ENCODE measurements at places on chromosomes 11 and 22.

GRCh38 chr22:48600681-48601080 lies 1227.0 kb downstream of the BRD1 start:
- DNase-seq, result no peak

DNA sequence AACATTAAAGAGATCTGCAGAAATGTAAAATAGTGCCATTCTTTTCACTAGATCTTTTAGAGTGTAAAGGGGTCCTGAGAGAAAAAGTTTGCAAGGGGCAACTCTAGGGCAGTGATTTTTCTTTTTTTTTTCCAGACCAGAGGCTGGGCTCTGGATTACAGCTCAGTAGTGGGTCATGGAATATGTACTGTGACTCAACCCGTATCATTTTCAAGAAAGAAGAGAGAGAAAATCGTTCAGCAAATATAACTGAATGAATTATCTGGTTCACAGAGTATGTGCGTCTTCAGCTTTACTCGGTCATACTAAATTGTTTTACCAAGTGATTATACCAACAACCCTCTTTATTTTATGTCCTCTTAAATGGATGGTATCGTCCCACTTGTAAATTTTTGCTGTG lies 3.8 kb downstream of the CEP57 start:
- DNase-seq, result no peak

GRCh38 chr22:19639610-19640135 lies 74.6 kb upstream of the SEPTIN5 start:
- DNase-seq, result no peak

- no peak for DNase-seq
Measured at GRCh38 chr11:98568013-98568412, 452.7 kb upstream of the CNTN5 start.

DNA sequence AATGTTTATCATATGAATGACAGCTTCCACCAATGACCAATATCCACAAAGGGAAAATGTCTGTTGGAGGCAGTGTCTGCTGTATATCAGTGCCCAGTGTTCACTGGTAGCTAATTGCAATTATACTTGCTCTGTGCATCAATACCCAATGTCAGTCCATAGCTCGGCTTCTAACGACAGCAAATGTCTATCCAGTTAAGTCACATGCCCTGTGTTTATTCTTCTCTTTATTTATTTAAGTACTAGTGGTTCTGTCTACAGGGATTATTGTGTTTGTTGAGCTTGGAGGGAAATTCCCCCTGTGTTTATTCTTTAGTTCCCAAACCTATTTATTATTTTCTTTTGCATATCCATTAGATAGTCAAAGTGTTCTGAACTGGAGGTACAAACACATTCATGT lies 18.6 kb downstream of the TSKU start:
- no peak for DNase-seq

DNA sequence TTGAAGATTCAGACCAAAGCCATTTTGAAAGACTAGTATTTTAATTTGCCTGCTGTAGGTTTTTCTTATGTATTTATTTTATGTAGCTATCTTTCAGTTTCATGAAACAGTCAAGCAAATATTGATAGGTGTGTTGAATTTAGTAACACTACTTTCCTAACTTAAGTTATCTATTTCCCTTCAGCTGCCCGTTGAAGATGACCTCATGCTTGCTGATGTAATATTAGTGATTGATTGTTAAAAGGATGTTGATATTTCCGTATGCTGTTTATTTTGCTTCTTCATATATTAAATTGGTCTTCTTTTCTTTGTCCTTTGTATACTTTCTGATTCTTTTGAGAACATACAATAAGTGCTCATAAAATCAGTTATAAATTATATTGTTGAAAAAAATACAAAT lies 86.8 kb upstream of the CHORDC1 start:
- DNase-seq, result no peak

GRCh38 chr22:32103658-32104315 lies 55.3 kb downstream of the C22orf42 start:
- DNase-seq, result no peak

DNA sequence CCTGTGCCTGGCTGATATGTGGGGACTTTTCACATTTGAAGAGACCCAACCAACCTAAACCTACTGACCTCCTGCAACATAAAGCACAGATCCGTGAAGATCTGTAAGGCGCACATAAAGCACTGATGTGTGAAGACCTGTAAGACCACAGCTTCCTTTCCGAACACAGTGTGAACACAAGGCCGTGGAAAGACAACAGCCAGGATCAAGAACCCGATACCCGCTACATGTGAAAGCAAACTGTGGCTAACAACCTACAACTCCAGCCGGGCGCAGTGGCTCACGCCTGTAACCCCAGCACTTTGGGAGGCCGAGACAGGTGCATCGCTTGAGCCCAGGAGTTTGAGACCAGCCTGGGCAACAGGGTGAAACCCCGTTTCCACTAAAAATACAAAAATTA lies 17.6 kb upstream of the PPFIA1 start:
- DNase-seq, result no peak

- no peak for DNase-seq
Measured at GRCh38 chr22:43365715-43366440, 22.7 kb upstream of the SCUBE1 start.

DNA sequence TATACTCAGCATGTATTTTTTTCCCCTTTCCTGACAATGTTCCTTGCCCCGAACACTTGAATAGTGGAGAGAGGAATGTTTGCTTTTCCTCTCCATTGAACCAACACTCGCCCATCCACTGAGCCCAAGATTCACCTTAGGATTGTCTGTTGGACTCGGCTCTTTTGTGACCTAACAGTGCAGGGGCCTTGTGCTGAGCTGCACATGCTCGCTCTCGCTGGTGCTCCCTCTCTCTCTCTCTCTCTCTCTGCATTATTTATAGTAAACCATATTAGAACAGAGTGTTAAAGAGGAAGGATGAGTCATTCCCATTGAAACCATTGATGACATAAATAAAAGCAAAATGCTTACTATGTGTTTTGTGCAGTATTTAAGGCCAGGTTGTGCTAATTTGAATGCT lies 20.7 kb downstream of the ZBTB16 start:
- no peak for DNase-seq

DNA sequence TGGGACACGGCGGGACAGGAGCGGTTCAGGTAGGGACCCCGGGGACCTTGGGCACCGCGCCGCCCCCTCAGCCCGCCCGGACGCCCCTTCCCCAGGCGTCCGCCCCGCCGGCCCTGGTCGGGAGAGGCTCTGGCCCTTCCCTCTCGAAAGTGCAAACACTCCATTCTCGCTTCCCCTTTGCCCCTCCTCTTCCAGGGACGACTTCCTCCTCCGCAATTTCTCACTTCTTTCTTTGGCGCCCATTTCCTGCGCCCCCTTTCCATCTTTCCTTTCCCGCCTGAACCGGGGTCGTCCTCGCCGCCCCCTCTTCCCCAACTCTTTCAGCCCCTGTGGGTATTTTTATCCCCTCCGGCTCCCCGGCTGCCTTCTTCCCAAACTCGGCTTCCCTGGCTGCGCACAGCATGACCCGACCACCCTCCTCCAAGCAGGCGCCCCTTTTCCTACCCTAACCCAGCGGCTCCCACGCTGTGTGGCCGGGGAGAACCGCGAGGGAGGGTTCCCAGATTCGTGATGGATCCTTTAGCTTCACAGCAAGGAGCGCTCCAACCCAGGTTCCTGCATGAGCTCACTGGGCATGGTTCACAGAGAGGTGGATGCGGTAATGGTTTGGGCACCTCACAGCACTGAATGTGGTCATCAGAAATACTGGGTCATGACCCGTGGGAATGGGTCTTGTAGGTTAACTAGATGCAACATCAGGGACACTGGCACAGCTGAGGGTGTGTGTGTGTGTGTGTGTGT lies 689 bp downstream of the RAB39A start:
- DNase-seq, result no peak

DNA sequence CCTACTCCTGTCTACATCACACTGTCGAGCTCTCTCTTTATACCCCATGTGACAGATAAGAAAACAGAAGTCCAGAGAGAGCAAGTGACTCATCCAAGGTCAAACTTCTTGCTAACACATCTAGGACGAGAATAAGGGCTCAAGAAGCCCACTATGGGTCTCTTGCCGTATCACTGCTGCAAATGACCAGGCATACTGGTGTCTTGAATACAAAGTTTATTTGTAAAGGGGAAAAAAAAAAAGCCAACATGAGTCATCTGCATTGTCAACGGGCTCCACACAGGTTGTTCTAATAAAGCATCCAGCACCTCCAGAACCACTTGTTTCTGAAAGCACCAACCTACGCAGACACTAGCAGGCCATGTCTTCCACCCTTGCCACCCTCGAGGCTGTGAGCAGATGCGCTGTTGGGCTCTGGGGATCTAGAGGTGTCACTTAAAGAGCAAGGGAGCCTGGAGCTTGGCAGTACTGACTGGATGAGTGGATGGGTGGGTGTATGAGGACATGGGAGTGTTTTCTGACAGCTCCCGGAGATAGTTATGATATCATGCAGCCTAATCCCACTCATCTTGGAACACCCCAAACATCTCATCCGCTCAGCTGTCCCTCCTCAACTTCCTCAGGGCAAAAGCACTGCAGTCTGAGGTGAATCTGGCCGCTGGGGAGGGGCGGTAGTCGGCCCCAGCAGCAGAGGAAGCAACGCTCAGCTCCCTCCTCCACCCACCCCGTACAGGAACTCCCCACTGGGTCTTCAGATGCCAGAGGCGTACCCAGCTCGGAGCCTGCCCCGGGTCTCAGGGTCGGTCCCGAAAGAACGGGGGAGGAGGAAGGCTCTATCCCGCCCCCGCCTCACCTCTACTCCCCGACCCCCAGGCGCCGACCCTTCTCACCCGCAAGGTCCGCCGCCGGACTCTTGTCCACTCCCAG lies 1.0 kb downstream of the SMCO4 start:
- peak; percentile 19 for DNase-seq

DNA sequence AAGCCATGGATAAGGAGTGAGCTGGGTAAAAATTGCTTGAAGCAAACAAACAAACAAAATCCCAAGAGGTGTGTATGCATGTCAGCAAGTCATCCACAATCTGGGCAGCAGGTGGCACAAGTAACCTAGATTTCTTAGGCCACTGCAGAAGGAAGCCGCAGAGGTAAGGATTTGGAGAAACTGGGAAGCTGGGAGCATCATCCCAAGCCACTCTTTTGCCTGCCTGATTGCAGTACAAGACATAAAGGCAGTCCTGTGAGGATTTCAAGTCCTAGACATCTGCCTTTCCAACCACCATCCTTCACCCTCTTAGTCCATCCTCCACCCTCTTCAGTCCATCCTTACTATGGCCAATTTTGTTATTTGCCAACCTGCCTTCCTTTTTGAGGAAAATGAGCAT lies 67.2 kb upstream of the BMAL1 start:
- DNase-seq, result no peak

DNA sequence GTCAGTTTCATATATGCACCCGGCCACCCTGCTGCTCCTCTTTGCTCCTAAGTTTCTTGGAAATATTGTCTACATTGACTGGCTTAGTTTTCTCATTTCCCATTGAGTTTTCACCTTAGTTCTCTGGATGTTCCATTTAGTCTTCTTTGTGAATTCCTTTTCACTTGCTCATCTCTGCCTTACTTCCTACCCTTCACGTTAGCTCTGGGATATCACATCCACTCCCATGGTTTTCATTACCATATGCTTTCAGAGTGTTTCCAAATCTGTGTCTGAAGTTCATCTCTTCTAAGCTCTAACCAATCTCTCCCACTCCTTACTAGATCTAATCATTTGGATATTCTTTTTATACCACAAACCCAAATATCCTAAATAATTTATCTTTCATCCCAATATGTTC lies 226.4 kb downstream of the FAM76B start:
- no peak for DNase-seq

GRCh38 chr11:122172352-122173073 lies 56.5 kb upstream of the BLID start:
- no peak for DNase-seq

GRCh38 chr11:97092823-97093222 lies 703.0 kb downstream of the JRKL start:
- no peak for DNase-seq

DNA sequence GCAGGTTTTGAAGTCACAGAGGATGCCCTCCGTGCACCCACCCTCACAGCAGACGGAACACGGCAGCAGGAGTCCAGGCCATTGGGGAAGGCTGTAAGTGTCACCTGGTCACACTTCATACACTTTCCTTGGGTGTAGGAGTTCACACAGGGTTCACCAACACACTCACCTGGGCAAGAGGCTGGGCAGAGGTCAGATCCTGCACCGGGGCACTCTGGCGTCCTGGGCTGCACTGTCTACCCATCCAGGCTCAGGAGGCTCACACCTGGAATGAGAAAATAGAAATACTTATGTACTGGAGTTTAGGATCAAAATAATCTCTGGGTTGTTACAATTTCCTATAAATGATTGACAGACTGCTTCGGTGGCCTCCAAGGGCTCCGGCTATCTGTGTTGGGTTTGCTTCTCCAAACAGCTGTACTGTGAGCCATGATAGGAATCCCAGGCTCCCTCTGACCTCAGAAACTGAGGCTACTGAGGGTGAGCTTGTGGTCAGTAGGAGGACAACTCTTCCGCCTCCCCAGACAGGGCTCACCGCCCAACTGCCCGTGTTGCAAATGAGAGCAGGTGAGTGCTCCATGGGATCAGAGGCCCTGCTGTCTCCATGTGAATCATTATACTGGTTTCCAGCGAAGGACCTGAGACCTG lies 20.1 kb upstream of the CARS1 start:
- no peak for DNase-seq

- DNase-seq, result no peak
Measured at GRCh38 chr11:64570341-64570740, 20.7 kb upstream of the SLC22A12 start.
